Mesothelial cell of epicardium (in vitro differentiated cells): ENCODE measurements at places on chromosomes 5 and 9.
A peak's percentile ranks its signal among the peaks of the same experiment; 100 is the strongest.

DNA sequence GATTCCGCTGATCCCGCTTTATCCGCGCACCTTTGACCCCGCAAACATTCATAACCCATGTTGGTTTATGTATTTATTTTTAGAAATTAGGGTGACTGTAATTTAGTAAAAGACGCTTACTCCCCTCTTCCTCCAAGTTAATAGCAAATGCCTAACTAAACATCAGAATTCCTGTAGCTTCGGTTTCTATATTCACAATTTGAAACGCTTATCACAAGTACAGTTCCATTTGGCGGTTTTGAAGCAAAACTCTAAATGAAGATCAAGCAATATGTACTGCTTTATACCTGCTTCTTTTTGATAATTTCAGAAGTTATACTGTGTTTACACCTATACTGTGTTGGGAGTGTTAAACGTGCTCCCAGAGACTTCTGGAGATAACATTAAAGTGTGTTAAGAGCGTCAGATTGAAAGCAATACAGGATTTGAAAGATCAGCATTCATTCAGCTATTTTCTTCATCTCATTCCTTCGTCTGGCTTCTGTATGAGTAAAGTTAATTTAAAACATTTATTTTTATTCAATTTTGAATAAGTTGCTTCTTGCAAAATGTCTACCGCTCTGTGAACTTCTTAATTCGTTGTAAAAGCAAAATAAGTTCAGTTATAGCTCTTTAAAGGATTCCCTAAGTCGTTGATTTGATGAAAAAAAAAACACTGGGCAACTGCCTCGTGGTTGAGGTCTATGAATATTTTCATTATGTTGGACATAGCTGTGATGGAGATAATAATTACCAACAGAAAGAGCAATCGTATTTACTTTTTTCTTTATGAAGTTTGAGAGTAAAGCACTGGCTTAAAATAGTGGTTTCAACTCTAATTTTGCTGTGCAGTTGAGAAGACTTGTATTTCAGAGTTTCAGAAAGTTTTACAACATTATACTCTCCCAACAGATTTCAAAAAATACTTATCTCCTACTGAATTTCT lies 2.5 kb downstream of the PRDM6 start:
- peaks cover 64% of the 10 kb centered on the region for H3K4me1 ChIP-seq
- peak overlapping the region; percentile 91 for H3K4me3 ChIP-seq
- DNase-seq = no peak
- no peaks in the 10 kb centered on the region for H3K36me3 ChIP-seq

GRCh38 chr5:35476036-35476435 lies 141.6 kb upstream of the SPEF2 start:
- no peaks in the 10 kb centered on the region for H3K27me3 ChIP-seq
- H3K36me3 ChIP-seq = no peaks in the 10 kb centered on the region
- no peak overlapping the region for H3K27ac ChIP-seq

DNA sequence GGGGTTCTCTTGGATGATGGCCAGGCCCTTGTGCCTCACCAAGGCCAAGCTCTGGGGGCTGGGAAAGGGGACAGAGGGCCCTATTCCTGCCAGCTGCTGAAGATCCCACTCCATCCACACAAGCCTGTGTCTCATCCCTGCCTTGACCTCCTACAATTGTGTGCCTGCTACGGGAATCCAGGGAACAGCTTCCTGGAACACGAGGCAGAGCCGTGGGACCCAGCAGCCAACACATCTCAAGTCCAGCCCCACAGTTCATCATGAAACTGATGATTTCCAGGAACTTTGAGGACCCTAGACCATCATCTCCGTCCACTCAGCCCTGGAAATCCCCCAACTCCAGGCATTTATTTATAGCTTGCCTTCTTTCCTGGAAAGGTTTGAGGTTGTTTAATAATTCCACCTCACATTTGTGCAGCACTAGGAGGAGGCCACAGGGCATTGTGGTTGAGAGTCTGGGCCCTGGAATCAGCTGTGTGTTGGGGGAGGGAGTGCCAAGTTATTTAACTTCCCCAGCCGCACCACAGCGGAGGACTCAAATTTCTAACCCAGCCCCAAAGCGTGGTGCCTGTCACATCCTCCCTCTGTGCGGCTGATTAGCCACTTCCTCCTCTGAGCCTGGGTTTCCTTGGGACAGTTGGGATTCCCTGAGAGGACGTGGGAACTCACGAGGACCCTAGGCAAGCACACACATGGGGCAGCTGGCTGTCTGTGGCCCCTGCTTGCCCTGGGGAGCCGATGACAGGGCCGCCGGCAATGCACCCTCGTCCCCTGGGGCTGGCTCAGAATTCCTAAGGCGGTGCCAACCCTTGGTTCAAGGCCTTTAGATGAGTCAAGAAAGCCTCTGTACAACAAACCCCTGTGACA lies 58.2 kb upstream of the GGTA1 start:
- peak overlapping the region; percentile 93 for H3K27ac ChIP-seq
- H3K4me3 ChIP-seq = no peak overlapping the region
- peaks cover 26% of the 10 kb centered on the region for H3K4me1 ChIP-seq
- peak; percentile 57 for DNase-seq

DNA sequence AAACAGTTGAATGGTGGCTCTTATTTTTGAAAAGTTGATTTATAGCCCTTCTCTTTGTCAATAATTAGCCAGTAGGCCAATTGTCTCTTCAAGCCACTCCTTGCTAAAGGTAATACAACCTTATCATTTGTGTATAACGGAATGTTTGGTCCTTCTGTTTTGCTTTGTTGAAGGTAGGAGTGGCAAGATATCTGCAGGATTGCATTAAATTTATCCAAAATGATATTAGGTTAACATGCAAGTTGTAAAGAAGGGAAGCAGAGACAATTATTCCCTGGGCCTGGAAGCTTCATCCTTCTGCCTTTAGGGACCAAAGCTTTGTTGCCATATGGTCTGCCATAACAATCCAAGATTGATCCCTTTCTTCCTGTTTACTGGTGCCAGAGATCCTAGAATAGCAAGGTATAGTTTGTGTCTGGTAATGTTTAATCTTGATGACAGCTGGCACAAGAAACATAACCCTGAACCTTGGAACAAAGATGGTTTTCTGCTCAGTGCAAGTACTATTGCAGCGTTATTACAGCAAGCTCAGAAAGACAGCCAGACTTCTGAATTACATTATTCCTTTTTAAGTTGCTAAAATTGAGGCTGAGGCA lies 15.5 kb upstream of the FSD1L start:
- DNase-seq = no peak
- no peak overlapping the region for H3K27ac ChIP-seq
- no peak overlapping the region for H3K4me3 ChIP-seq
- peaks cover 4% of the 10 kb centered on the region for H3K4me1 ChIP-seq

DNA sequence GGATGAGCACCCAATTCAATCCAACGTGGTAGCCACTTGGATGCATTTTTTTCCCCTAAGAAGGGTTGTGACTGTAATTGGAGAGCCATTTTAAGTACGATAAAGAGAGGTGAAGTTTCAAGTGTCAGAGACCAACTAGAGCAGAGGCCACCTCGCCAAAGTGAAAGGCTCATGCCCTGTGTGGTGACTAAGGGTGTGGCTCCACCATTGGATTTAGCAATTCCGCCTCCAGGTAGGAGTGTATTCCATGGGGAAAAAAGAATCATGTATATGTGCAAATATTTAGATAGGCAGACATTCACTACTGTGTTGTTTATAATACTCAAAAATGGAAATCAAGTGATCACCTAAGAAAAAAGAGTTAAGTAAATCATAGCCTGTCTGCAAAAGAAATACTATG lies 53.1 kb upstream of the S1PR3 start:
- H3K36me3 ChIP-seq = no peaks in the 10 kb centered on the region
- no peak for DNase-seq
- no peak overlapping the region for H3K27ac ChIP-seq
- no peak overlapping the region for H3K4me3 ChIP-seq
